ENCODE measurements at places on chromosomes 2 and 18. TPM values are rescaled to one million over a fixed set of nuclear protein-coding genes. Genes with fewer than 3 reads are reported as not detected.

FASTKD2 gene
- 23.1 TPM for total RNA-seq

GRCh38 chr2:1517786-1518185 is 104.5 kb downstream of the TPO start:
- DNase-seq, result no peak

DNA sequence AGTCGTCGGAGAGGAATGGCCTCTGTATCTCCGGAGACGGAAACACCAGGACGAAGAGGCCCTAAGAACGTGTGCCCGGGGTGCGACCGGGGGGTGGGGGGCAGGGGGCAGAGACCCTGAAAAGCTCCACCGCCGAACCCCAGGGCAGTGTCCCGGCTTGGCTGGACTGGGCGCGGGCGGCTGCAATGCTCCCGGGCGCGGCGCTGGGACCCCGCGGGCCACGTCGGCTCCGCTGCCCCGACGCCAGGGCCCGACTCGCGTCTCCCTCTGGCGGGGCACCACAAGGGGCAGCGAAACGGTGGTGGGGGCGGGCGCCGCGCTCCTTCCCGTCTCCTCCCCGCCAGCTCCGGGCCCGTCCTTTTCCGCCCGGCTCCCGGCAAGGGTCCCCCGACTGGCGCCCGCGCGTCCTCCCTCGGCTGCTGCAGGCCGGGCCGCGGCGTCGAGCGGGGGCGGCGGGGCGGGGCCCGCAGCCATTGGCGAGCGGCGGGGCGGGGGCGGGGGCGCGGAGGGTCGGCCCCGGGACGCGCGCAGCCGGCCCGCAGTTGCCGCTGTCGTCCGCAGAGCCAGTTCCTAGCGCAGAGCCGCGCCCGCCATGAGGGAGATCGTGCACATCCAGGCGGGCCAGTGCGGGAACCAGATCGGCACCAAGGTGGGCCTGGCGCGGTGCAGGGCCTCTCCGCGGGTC is at the start of gene TUBB6:
Gene TUBB6, plus strand, starts transcription at position 541 of the 685 bp plus-strand sequence. Its CDS starts 52 bp downstream, at position 593.
- no peak for DNase-seq

- DNase-seq, result no peak
Observed at GRCh38 chr2:241505086-241505780, 3.2 kb downstream of the STK25 start.

GRCh38 chr18:24089076-24089475 is 49.8 kb upstream of the CABYR start:
- DNase-seq, result no peak

- DNase-seq, result no peak
Observed at GRCh38 chr2:24507549-24507948, 16.5 kb downstream of the NCOA1 start.
